ENCODE measurements at places on chromosomes 4 and X.

- DNase-seq: no peak
These were observed 76.6 kb downstream of the PTPN13 start for GRCh38 chr4:86670756-86671155.

GRCh38 chr4:37322122-37322521 lies 77.6 kb downstream of the NWD2 start:
- DNase-seq: no peak

- no peak for DNase-seq
These were observed 294.2 kb upstream of the FTHL17 start for GRCh38 chrX:31366041-31366440.

- DNase-seq: no peak
These were observed 1.1 kb upstream of the CD99 start for GRCh38 chrX:2689773-2690666.

- DNase-seq: peak; percentile 91
These were observed 128.1 kb downstream of the TMEM164 start for GRCh38 chrX:110131031-110131430.

DNA sequence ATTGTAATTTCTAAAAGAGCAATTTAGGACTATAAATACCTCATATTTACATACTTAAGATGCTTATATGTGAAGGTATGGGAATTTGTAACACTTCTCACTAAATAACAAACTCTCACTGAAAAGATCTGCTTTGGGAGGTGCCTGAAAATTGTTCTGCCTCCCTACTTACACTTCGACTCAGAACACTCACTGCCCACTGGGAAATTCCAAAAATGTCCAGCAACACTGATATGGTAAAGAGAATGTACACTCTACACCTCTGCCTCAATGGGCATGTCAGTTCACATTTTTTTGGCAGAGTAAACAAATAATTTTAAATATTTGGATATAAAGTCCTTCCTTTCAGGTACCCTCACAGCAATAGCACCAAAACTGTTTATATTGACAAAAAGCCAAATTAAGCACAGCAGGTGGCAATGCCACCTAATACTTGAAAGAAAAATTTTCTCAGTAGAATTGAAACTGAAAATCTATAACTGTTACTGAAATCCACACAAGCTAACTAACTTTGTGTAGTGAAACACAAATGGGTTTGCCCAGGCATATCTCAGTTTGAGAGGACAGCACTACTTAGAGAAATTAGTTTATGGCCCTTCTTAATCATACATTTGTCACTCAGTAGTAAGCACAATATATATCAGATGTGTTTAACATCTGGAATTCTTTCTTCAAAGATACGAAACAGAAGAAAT lies 67.1 kb downstream of the PRDM5 start:
- no peak for DNase-seq

- peak; percentile 37 for DNase-seq
These were observed 12.7 kb downstream of the TKTL1 start for GRCh38 chrX:154308108-154308946.

GRCh38 chr4:152095701-152096070 lies 334.9 kb upstream of the GATB start:
- DNase-seq: peak; percentile 10

GRCh38 chrX:8748855-8749254 lies 16.9 kb upstream of the ANOS1 start:
- DNase-seq: peak; percentile 28

GRCh38 chr4:34193451-34194154 lies 2050.7 kb downstream of the ARAP2 start:
- DNase-seq: no peak

DNA sequence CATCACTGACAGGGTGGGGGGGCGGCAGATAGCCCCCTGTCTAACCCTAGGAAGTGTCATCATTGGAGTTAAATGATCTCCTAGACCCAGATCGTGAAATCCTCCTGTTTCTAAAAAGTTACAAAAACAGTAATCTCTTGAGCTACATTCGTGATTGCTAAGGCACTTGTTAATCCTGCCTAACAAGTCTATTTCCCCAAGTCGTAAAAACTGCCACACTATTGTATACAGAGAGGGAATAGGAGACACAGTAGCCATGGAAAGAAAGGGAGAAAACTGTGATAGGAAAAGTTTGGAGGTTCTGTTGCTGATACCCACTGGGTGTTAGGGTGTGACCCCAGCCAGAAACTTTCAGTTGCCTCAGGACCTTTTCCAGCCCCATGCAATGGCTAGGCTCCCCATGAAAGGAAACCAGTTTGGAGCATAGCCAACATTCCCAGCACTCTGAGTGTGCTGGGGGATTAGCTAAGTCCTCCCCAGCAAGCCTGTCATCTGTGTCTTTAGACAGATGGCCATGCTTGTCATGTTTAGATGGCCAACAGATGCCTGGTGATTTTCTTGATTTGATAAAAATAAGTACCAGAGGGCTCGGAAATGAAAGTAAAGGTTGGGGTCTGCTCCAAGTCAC lies 63.3 kb upstream of the ANXA10 start:
- no peak for DNase-seq

- DNase-seq: no peak
These were observed 57.9 kb downstream of the FREM3 start for GRCh38 chr4:143642611-143643010.

- no peak for DNase-seq
These were observed at the start of gene NAP1L5 for GRCh38 chr4:88697588-88698329. Gene NAP1L5, minus strand, starts transcription at chr4:88697829. Its CDS starts 75 bp downstream, at chr4:88697754.

DNA sequence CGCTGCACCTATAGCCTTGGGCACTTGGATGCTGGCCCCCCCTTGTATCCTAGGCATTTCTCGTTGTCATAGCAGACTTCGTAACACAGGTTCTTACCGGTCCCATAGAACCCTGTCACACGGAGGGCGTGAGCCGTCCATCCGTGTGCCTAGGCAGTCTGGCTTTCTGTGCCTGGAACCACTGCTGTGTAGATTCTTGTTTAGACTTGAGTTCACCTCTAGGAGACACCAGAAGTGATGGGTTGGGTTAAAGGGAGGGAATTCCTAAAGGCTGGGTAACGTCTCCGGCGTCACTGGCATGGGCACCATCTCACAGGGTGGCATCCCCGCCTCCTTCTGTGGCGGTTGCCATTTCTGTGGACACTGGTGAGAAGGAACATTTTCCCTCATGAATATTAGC lies 13.5 kb upstream of the NKX1-1 start:
- no peak for DNase-seq

- no peak for DNase-seq
These were observed 404.6 kb upstream of the PITX2 start for GRCh38 chr4:111027526-111027925.

DNA sequence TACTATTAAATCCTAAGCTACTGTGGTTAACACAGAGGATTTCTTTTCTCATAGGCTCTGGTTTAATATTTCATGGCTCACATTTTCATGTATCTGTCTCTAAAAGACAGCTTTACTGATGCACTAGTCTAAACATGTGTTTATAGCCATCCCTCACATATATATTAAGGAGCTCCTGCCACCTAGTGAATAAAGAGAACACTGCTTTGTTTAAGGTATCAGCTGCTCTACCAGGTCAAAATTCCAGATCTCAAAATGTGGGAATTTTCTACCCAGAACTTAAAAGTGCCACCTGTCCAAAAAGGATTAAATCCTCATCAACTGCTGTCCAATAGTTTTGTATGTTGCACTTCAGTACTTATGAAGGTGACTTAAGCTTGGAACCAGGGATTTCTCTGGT lies 188.5 kb upstream of the TEX13C start:
- peak; percentile 68 for DNase-seq

DNA sequence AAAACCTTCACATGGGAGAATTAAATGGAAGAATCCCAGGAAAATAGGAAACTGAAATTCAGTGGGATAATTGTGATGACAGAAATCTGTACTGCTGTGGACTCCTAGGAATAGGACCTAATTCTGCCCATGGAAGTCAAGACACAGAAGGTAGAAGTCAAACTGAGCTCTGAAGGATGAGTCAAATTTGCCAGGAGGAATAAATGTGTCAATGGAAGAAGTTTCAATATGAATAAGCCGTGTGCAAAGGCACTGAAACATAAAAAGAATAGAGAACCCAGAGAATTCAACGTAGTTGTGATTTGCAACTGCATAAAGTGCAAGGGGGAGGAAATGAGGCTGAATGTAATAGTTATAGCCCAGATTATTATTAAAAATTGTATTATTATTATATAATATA lies 11.6 kb downstream of the ENAM start:
- no peak for DNase-seq

- no peak for DNase-seq
These were observed 426.7 kb downstream of the RPA4 start for GRCh38 chrX:97310373-97310772.

- DNase-seq: no peak
These were observed 658 bp downstream of the ATP6AP2 start for GRCh38 chrX:40581336-40581920.

GRCh38 chr4:186104890-186105646 lies 564 bp downstream of the FAM149A start:
- no peak for DNase-seq

- peak; percentile 12 for DNase-seq
These were observed 199.2 kb downstream of the SHROOM3 start for GRCh38 chr4:76634220-76634619.

DNA sequence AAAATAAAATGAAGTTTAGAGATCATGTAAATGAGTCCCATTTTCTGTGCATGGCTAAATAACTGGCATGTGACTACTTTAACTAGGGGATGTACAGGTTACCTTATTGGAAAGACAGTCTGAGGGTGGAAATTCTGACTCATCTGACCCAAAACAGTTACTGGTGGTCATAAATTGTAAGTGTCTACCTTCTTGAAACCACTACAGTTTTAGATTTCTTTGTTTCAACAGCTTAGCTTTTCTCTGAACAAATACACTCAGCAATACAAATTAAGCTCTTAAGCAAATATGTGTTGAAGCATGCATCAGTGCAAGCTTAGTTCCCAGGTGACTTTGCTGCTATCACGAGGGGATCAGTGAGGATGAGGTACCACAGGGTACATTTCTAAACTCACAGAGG lies 60.7 kb upstream of the PGM2 start:
- peak; percentile 58 for DNase-seq
